Right atrium auricular region (tissue), 2 donors: ENCODE measurements at places on chromosomes 1 and 21. TPM values are rescaled to one million over a fixed set of nuclear protein-coding genes. Genes with fewer than 3 reads are reported as not detected.

DNA sequence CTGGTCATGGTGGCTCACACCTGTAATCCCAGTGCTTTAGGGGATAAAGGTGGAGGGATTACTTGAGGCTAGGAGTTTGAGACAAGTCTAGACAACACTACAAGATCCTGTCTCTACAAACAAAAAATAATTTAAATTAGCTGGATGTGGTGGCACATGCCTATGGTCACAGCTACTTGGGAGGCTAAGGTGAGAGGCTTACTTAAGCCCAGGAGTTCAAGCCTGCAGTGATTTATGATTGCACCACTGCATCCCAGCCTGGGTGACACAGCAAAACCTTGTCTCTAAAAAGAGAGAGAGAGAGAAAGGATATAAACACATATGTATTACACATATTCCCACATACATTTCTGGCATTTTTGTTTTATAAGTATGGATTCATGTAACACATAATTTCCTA lies 325.2 kb downstream of the DUSP10 start:
- DNase-seq, result no peak

GRCh38 chr21:34728479-34728878 lies 59.7 kb downstream of the CLIC6 start:
- DNase-seq, result no peak

GRCh38 chr1:109492779-109493178 lies 1.1 kb upstream of the CYB561D1 start:
- no peak for DNase-seq

Gene JTB
- total RNA-seq, result 168 TPM

Gene SLC16A4
- 4.7 TPM for total RNA-seq

Gene OR2AK2
- total RNA-seq, result not detected

- no peak for DNase-seq
Measured at GRCh38 chr21:32603131-32603530, 9.0 kb downstream of the CFAP298 start.

Gene MAN1A2
- 52.7 TPM for total RNA-seq

- no peak for DNase-seq
Measured at GRCh38 chr1:20210736-20211460, 24.6 kb upstream of the PLA2G2C start.

Gene SEC16B
- total RNA-seq, result 1.9 TPM

Gene TADA1
- total RNA-seq, result 11.1 TPM

DNA sequence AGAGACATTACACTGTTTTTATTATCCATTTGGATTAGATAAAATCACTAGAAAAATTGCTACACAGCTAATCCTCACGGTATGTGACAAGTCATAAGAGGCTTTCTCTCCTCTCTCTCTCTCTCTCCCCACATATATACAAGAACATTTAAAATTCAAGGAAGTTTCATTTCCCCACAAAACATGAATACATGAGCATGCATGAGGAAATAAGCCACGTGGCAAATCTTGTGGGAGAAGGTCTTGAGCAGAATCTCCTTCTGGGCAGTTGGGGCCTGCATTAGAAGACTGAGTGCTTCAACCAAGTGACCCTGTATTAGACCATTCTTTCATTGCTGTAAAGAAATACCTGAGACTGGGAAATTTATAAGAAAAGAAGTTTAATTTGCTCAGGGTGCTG lies 1313.1 kb downstream of the MRPL39 start:
- no peak for DNase-seq

Gene LYPD8
- total RNA-seq, result not detected

- no peak for DNase-seq
Measured at GRCh38 chr21:32869459-32869858, 97.9 kb upstream of the PAXBP1 start.

- DNase-seq, result peak; percentile 82
Measured at GRCh38 chr21:27570306-27570868, 603.5 kb upstream of the ADAMTS5 start.

Gene CENPF
- total RNA-seq, result 3.3 TPM

- no peak for DNase-seq
Measured at GRCh38 chr1:74463333-74463988, 49.0 kb downstream of the LRRC53 start.

Gene GJB5
- total RNA-seq, result not detected

Gene SCAF4
- total RNA-seq, result 8.8 TPM

- no peak for DNase-seq
Measured at GRCh38 chr1:96863449-96863848, 141.9 kb downstream of the PTBP2 start.

GRCh38 chr21:31450980-31451379 lies 106.9 kb upstream of the TIAM1 start:
- no peak for DNase-seq

GRCh38 chr21:36730291-36731281 lies 31.7 kb downstream of the SIM2 start:
- no peak for DNase-seq

GRCh38 chr1:234840843-234841242 lies 230.9 kb upstream of the IRF2BP2 start:
- peak; percentile 51 for DNase-seq

GRCh38 chr1:171954361-171954760 lies 113.1 kb downstream of the DNM3 start:
- DNase-seq, result no peak

DNA sequence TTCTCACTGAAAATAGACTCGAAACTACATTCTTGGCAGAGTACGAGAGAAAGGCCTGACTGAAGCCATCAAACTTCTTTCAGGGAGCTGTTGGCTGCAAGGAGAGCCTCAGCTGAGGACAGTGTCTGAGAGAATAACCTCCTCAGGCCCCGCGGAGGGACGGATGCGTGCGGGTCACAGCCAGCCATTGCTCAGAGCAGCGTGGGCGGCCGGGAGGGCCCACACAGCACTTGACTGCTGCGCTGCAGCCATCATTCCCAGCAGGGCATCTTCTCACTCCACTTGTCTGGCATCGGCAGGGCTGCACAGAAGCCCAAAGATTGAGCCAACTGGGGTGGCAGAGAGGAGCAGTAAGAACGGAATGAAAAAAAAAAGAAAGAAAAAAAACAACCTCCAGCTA lies 113.5 kb downstream of the XCL2 start:
- no peak for DNase-seq

DNA sequence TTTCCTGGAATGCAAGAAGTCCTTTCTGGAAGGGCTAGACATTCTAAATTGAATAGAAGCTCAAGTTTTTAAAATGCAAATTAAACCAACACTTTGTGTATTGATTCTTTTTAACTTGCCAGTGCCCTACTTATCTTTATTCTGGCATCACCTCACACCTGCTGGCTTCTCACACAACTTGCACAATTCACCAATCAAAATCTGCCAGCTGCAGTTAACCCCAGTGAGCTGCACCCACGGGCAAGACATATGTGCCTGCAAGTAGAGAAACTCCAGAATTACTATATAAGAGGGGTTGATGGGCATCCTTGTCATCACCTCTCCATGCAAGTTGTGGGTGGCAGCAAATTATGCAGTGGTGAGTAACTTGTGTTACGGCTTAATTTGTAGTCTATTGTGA lies 11.7 kb upstream of the PLPPR4 start:
- no peak for DNase-seq

GRCh38 chr1:63915121-63915520 lies 141.3 kb downstream of the ROR1 start:
- no peak for DNase-seq

Gene ZNF648
- total RNA-seq, result not detected

Gene ASCL5
- total RNA-seq, result not detected

Gene MTF2
- 6.3 TPM for total RNA-seq

Gene SLC30A10
- not detected for total RNA-seq

Gene CR1L
- not detected for total RNA-seq

DNA sequence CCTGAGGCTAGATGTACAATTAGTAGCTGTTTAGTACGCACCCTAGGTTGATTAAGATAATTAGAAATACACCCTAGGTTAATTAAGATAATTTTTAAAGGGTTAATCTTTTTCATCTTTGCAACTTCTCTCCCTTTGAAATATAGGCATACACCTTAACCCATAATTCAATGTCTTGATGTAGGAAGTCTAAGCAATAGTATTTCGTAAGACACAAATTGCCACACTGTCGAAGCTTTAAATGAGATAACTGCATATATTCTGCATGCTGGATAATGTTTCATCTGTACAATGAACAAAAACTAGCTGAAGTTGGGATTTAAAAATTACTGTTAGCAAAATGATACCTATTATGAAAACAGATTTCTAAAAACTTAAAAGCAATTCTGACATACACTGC lies 122.9 kb downstream of the EVI5 start:
- no peak for DNase-seq

DNA sequence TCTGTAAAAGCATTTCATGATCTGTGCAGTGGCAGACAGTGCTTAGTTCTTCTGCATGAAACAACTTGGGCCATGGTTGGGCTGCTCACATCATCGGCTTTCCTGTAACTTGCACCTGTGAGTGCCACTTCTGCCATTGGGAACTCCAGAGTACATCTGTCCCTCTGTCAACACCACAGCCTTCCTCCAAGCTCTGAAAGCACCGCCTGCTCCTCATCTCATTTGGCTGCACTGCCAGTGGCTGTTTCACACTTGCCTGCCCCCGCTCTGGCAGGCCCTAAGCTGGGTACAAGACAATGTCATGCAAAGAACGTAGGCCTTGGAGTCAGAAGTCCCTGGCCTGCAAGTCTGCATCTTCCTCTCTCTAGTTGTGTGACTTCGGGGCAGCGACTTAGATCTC lies 46.4 kb downstream of the DDX20 start:
- no peak for DNase-seq

DNA sequence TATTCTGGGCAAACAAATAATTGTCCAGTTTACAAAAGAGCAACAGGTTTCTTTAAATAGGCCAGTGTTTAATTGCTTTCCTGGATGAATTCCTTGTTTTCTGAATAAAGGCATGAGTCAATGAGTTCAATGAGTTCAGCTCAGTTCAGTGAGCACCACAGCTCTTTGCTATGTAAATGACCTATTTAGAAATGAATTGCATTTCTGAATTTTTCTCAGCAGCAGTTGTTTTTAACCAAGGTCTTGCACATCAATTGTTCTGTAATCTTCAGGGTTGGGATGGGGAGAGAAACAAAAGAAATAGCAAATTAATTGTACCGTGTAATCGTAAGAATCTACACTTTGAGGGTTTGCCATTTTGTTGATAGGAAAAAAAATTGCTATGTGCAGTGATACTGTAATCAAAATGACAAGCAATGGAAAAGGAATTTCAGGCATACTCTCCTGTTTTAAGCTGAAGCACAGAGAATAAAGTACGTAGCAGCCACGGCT lies 45.7 kb downstream of the MIS18A start:
- no peak for DNase-seq

DNA sequence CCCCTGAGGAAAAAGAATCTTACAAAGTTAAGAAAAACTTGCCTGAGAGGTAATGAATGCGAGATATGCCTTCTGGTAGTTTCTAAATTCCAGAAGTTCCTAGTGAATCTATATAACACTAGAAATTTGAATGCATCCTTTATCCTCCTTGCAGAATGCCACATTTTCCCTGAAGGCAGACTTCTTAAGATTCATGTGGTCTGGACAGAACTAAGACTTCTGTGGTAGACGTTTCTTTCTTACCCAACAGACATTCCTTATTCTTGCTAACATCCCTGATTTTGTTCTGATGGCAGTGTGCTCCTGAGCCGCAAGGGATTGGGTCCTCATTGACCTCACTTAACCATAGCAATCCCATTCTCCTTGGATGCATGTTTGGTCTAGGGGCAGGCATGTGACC lies 121.3 kb upstream of the PAPPA2 start:
- no peak for DNase-seq

GRCh38 chr1:68111519-68112436 lies 61.4 kb upstream of the DIRAS3 start:
- no peak for DNase-seq

DNA sequence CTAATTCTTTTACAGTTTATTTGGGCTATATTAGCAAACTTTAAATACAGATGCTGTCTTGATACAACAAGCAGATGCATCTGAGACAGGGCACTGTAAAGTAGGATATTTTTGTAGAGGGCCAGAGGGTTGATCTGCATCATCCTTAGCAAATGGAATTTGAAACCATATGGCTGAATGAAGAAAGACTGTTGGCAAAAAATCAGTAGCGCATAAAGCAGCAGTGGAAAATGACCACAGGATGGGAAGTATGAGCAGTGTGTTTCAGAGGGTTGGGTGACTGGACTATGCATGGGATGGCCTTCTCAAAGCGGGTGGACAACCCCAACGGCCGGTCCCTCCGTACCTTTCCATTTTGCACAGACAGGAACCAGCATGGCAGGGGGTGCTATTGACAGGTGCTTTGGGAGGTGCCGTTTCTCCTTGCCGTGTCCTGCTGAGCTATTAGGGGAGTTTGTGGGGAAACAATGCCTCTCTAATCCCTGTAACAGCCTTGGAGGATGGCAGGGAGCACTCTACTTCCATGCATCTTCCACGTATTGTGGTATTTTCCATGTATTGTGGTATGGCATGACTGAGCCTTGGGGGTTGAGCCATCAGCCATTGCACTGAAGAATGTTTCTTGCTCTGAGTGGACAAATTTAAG lies 5.9 kb downstream of the LRRC8B start:
- no peak for DNase-seq

DNA sequence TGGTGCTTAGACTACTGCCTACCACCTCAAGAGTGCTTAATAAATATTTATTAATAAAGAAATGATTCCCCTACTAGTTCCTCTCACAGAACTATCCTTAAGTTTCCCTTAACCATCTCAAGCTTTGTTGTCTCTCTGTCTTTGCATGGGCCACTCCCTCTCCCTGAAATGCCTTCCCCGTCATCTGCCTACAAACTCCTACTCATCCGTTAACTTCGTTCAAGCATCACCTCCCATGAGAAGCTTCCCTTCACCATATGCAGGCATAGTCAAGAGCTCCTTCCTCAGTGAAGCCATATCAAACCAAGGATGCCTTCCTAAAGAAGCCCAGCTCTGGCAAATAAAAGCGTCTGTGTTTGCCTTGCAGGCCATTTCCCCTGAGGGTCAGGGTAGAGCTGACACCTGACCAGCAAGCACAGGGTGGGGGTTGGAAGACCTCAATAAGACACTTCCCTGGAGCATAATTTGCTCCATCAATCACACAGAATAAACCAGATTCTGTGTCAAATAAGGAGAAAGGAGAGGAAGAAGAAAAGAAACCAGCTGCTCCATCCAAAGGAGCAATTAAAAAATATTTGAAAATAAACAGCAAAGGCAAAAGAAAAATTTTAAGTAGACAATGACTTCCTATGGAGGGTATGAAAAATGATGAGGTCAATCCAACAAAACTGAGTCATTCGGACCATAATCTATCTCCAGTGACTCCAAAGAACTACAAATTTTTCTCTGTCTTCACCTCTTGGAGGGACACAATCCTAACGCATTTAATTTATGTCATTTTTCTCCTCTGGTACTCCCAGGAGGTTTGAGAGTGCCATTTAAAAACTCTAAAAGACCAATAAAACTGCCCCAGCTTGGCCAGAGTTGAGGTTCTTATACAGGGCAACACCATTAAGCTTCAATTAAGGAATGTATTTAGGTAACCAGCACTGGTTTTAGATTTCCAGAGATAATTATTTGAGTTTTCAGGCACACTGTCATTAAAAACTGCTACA lies 303.6 kb downstream of the KCNH1 start:
- DNase-seq, result no peak

GRCh38 chr1:200041337-200042118 lies 14.0 kb downstream of the NR5A2 start:
- DNase-seq, result no peak

Gene TCEANC2
- 5.6 TPM for total RNA-seq

- DNase-seq, result peak; percentile 88
Measured at GRCh38 chr1:59393211-59394180, 96.6 kb downstream of the FGGY start.

Gene GSTM3
- total RNA-seq, result 121 TPM

Gene FAM167B
- 2.1 TPM for total RNA-seq

Gene LEMD1
- not detected for total RNA-seq

GRCh38 chr1:86508583-86508969 lies 38.3 kb upstream of the CLCA4 start:
- DNase-seq, result no peak
